ENCODE measurements at places on chromosomes 12 and 14.

GRCh38 chr14:83830316-83830715 is 1699.6 kb upstream of the FLRT2 start:
- H3K4me3 ChIP-seq = no peak overlapping the region
- H3K27me3 ChIP-seq = no peaks in the 10 kb centered on the region
- H3K27ac ChIP-seq = no peak overlapping the region
- DNase-seq = no peak
- no peaks in the 10 kb centered on the region for H3K4me1 ChIP-seq

- no peaks in the 10 kb centered on the region for H3K36me3 ChIP-seq
- DNase-seq = no peak
- no peak overlapping the region for H3K27ac ChIP-seq
- H3K4me1 ChIP-seq = no peaks in the 10 kb centered on the region
- H3K4me3 ChIP-seq = no peak overlapping the region
- H3K27me3 ChIP-seq = peaks cover 14% of the 10 kb centered on the region
These were observed 58.4 kb downstream of the LLPH start for GRCh38 chr12:66072135-66072534.

- peak overlapping the region; percentile 49 for H3K27ac ChIP-seq
- H3K4me1 ChIP-seq = peaks cover 11% of the 10 kb centered on the region
- peak overlapping the region; percentile 43 for H3K4me3 ChIP-seq
- H3K27me3 ChIP-seq = peaks cover 82% of the 10 kb centered on the region
- peaks cover 24% of the 10 kb centered on the region for H3K36me3 ChIP-seq
These were observed 2.2 kb downstream of the OTX2 start for GRCh38 chr14:56808110-56808382.

GRCh38 chr14:96309896-96310330 is 53.2 kb downstream of the ATG2B start:
- peaks cover 27% of the 10 kb centered on the region for H3K36me3 ChIP-seq
- no peak overlapping the region for H3K4me3 ChIP-seq
- H3K27me3 ChIP-seq = no peaks in the 10 kb centered on the region
- no peak for DNase-seq
- no peak overlapping the region for H3K27ac ChIP-seq

DNA sequence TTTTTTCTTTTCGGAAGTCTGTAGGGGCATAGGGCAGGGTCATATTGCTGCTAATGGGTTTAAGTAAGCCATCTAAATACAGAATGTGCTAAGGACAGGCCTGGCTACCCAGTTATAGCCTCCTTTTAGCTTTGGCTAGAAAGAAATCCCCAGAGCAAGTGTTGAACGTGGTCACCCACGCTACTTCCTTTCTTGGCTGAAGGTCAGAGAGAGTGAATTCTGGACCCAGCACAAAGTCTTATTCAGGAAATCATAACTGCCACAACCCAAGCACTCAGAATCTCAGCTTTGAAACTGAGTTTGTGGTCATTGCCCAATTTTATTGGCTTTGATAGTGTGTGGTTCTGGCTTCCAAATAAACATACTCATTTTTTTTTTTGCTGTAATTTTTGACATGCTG is 542.1 kb upstream of the ATP2B1 start:
- H3K4me1 ChIP-seq = peaks cover 10% of the 10 kb centered on the region
- no peak overlapping the region for H3K4me3 ChIP-seq
- DNase-seq = no peak

- H3K4me1 ChIP-seq = no peaks in the 10 kb centered on the region
- no peak overlapping the region for H3K4me3 ChIP-seq
- H3K27ac ChIP-seq = no peak overlapping the region
- H3K36me3 ChIP-seq = no peaks in the 10 kb centered on the region
- H3K27me3 ChIP-seq = no peaks in the 10 kb centered on the region
- DNase-seq = no peak
These were observed 580.1 kb downstream of the ALG10 start for GRCh38 chr12:34602213-34602940.

GRCh38 chr12:100801320-100801719 is 6.7 kb downstream of the ANO4 start:
- H3K4me1 ChIP-seq = no peaks in the 10 kb centered on the region
- no peak for DNase-seq
- no peaks in the 10 kb centered on the region for H3K36me3 ChIP-seq
- H3K4me3 ChIP-seq = no peak overlapping the region

DNA sequence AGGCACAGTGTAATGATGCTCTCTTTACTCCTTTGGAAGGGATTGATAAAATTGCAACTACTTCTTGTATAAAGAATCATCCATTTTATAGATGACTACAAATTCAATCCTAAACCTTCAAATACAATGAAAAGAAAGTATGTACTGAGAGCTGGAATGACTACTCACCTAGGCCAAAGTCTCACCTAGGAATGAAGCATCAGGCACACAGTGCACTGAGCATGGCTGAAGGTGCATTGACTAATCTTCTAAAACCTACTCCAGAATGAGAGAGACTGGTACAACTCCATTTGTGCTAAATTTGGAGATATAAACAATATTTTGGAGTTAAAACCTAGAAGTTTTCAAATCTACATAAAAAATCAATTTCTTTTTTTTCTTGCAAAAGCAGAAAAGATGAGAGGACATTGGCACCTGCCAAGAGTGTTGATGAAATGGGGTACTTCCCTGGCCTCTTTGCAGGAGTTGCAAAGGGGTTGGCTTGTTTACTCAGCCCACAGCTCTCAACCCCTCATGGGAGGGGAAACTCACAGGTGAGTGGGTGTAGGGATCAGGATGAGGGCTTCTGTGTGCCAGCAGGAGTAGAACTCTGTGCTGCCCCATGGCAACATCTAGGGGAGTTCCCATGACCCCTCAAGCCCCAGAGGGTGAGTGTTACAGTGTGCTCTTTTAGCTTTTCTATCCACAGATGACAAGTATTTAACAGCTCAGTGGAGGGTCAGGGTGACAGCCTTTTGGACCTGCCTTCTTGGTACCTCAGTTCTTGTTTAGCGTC is 31.3 kb downstream of the CLECL1 start:
- H3K36me3 ChIP-seq = peaks cover 54% of the 10 kb centered on the region
- peak overlapping the region; percentile 85 for H3K27ac ChIP-seq
- peak; percentile 36 for DNase-seq
- no peaks in the 10 kb centered on the region for H3K27me3 ChIP-seq
- H3K4me3 ChIP-seq = peak overlapping the region; percentile 43
- peaks cover 73% of the 10 kb centered on the region for H3K4me1 ChIP-seq

GRCh38 chr12:31647086-31647491 is 12.4 kb upstream of the ETFBKMT start:
- no peaks in the 10 kb centered on the region for H3K36me3 ChIP-seq
- H3K27ac ChIP-seq = no peak overlapping the region
- DNase-seq = no peak
- peaks cover 3% of the 10 kb centered on the region for H3K27me3 ChIP-seq

GRCh38 chr14:74219277-74220205 is 19.7 kb upstream of the VSX2 start:
- DNase-seq = no peak
- peaks cover 3% of the 10 kb centered on the region for H3K4me1 ChIP-seq
- H3K27me3 ChIP-seq = peaks cover 18% of the 10 kb centered on the region
- H3K27ac ChIP-seq = no peak overlapping the region
- H3K4me3 ChIP-seq = no peak overlapping the region

DNA sequence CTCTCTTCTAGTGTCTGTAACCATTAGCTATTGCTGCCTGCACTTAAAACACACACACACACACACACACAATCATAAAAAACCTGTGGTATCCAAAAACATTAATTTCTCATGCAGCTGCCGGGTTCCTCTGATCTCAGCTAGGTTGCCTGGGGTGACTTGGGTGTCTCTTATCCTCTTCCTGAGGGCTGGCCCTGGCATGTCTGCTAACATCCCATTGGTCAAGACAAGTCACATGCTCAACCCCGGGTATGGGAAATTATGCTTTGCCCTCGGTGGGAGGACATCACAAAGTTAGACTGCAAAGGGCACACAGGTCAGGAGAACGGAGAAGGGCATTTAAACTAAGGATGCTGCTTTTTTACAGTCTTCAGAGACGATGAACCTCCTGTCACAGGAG is 55.7 kb downstream of the TRPV4 start:
- no peaks in the 10 kb centered on the region for H3K36me3 ChIP-seq
- peaks cover 12% of the 10 kb centered on the region for H3K27me3 ChIP-seq
- H3K4me3 ChIP-seq = peak overlapping the region; percentile 46
- peaks cover 6% of the 10 kb centered on the region for H3K4me1 ChIP-seq
- no peak overlapping the region for H3K27ac ChIP-seq

DNA sequence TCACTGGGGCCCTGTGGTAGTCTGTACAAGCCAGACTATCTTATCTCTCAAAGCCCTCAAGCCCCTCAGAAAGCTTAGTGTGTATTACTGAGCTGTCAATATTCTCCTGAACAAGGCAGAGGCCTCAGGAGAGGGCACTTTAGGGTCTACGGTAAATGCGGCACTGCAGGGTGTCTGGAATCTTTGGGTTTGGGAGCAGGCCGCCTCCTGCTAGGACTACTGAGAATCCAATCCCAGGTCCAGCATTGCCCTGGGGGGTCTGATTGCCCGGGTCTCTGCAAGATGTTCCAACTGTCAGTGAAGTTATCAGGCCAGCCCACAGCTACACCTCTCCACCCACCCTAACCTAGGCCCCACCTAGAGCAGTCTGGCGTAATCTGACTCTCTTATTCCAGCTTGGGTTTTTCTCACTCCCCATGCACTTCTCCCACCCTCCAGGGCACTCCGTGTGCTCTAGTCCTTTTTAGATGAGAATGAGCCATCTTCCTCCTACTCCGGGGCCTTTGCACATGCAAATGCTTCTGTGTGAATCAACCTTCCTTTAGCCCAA is 4.3 kb upstream of the ZFP36L1 start:
- H3K4me1 ChIP-seq = peaks cover 43% of the 10 kb centered on the region
- DNase-seq = no peak
- peaks cover 32% of the 10 kb centered on the region for H3K36me3 ChIP-seq
- H3K4me3 ChIP-seq = peak overlapping the region; percentile 92
- H3K27me3 ChIP-seq = no peaks in the 10 kb centered on the region
- peak overlapping the region; percentile 100 for H3K27ac ChIP-seq

DNA sequence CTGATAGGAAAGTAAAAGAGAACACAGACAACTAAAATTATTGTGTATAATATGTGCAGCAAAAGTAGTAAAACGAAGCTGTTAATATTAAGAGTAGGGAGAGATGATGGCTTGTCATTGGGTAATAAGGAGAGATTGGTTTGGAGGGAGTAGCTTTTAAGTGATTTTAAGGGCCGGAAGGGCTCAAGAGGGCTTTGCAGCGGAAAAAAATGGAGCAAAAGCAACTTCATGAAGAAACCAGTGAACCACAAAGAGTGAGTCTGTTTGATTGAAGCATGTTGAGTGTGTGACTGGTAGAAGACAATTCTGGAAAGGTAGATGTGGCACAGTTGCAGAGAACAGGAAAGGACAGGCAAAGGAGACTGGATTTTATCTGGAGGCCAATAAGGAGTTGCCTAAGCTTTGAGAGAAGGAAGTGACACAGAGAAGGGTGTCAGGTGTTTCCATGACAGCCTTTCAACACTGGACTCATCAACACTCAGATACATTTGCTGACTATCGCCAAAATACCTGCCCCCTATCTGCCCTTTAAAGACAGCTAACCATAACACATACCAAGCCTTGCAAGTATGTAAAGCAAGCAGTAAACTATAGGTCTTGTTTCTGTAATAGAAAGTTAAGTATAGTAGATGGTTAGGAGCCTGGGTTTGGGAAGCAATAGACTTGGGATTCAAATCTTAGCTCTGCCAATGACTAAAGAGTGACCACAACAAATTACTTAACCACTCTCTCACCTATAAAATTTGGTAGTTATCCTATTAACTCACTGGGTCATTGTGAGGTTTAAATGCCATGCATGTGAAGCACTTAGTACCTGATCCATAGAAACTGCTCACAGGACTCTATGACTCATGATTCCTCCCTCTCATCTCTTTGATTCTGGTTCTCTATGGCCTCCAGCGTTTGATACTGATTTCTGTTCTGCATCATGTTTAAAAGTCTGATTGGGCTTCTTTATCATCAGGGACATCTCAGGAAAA is 117.3 kb upstream of the LMNTD1 start:
- H3K4me1 ChIP-seq = no peaks in the 10 kb centered on the region
- H3K36me3 ChIP-seq = no peaks in the 10 kb centered on the region
- no peak overlapping the region for H3K4me3 ChIP-seq

GRCh38 chr12:12996209-12996608 is 3.9 kb downstream of the HEBP1 start:
- peaks cover 2% of the 10 kb centered on the region for H3K27me3 ChIP-seq
- H3K4me3 ChIP-seq = no peak overlapping the region

- H3K4me3 ChIP-seq = no peak overlapping the region
- peaks cover 29% of the 10 kb centered on the region for H3K4me1 ChIP-seq
- no peaks in the 10 kb centered on the region for H3K27me3 ChIP-seq
- no peak for DNase-seq
- H3K36me3 ChIP-seq = peaks cover 47% of the 10 kb centered on the region
These were observed 11.6 kb downstream of the GALNT6 start for GRCh38 chr12:51379571-51379970.

DNA sequence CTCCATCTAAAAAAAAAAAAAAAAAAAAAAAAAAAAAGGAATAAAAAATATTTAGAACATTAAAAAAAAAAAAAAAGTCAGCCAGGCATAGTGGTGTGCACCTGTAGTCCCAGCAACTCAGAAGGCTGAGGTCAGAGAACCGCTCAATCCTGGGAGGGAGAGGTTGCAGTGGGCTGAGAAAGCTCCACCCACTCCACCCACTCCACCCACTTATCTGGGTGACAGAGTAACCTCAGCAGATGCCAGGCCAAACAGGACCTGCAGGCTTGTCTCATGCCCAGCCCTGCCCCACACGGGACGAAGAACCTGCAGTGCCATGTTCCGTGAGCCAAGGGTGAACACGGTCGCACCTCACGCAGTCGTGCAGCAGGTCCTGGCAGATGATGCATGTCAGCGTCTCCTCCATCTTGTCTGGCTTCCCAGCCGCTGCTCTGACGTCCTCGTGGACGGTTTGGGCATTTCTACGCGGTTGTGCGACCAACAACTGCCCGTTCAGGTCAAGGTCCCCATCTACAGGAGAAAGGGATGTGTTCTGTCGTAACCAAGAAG is 28.6 kb downstream of the CHFR start:
- no peak overlapping the region for H3K4me3 ChIP-seq
- DNase-seq = no peak
- no peak overlapping the region for H3K27ac ChIP-seq
- H3K36me3 ChIP-seq = peaks cover 60% of the 10 kb centered on the region

DNA sequence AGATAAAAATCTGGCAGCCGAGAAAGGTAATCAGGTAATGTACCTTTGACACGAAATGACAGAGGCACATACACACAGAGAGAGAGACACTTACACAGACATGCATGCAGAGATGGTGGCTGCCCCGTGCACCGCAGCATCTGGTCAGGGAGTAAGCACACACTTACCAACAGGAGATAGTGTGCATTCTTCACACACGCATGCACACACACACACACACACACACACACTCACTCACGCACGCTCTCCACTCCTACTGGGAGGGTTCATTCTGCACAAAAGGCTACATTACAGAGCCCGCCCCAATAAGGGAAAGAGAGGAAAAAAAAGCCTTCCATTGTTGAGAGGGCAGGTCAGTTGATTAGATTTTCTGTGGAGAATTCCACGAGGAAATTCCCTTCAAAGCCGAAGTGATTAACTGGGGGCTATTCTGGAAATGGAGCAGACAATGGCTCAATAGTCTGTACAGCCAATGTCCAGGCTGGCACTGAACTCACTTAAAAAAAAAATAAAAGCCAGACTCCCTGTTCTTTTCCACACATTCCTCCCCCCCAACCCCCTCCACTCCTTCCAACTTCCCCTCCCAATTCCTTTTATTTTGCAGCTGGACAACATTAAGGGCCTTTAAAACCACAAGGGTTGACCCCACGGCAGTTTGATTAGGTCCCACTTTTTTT is 1.4 kb upstream of the SOX5 start:
- no peaks in the 10 kb centered on the region for H3K36me3 ChIP-seq
- H3K4me1 ChIP-seq = no peaks in the 10 kb centered on the region
- H3K27me3 ChIP-seq = no peaks in the 10 kb centered on the region
- H3K27ac ChIP-seq = no peak overlapping the region

- H3K4me1 ChIP-seq = no peaks in the 10 kb centered on the region
- DNase-seq = no peak
- H3K27me3 ChIP-seq = peaks cover 28% of the 10 kb centered on the region
These were observed 20.4 kb upstream of the RNF212B start for GRCh38 chr14:23217032-23218020.

All from activated CD4-positive, alpha-beta memory T cell treated with anti-CD3 and anti-CD28 coated beads, Interleukin-2, amount 10 ng/mL, durations not matched to agents 7 days and 5 days (primary cell).